A172 (cell line): ENCODE measurements at places on chromosomes 6 and 20. TPM values are rescaled to one million over a fixed set of nuclear protein-coding genes. Genes with fewer than 3 reads are reported as not detected.

DNA sequence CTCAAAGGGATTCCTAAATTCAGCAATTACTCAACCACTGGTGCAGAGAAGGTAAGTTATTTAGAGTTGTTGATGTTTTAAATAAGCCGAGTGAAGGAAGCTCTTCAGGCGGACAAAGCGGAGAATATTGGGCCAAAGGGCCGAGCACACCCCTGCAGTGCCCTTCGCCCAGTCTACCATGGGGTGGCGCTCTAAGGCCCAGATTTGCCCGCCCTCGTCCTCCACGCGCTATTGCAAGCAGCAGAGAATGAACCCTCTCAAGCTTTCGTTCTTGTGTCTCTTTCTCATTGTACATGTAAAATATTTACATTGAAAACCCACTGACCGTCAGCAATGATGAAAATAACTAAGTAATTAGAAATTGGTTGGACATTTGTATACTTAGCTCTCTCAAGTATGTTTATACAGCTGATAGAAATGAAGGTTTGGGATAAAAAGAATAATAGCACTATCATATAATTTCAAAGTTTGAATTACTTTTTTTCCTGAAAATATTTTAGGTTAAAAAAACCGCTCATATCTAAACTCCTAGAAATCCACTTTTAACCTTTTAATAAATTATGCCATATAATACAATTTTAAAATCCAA, 195.0 kb upstream of the CEP162 start:
- DNase-seq: peak; percentile 29

HSPA1L gene
- 1.4 and 3.0 TPM in 2 replicates for total RNA-seq

DNA sequence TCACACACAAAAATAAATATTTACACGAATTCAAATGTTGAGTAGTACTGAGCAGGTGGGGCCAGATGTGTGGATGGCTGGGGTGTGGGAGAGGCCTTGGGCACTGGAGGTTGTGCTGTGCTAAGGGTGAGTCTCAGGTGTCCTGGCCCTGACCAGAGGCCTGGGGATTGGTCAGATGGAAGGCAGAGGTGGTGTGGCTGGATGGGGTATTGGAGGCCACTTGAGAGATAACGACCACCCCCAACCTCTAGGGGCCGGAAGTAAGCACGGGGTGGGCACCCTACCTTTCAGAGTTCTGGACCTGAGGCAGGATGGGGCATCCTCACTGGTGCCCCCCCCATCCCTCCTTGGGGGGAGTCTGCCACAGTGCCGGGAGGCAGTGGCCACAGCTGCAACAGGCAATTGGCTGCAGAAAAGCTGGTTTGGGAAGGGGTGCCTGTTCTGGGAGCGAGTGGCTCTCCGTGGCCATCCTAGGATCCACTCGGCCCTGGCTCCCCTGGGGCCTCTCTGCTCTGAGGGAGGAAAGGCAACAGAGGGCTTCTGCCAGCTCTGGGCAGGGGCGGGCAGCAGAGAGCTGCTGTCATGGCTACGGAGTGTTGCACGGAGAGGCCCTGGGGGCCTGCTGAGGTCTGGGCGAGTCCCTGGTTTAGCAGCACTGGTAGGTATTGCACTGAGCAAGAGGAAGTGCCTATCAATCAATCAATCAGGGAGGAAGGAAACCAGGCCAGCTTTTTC, 87.6 kb downstream of the ASXL1 start:
- no peak for DNase-seq

DNA sequence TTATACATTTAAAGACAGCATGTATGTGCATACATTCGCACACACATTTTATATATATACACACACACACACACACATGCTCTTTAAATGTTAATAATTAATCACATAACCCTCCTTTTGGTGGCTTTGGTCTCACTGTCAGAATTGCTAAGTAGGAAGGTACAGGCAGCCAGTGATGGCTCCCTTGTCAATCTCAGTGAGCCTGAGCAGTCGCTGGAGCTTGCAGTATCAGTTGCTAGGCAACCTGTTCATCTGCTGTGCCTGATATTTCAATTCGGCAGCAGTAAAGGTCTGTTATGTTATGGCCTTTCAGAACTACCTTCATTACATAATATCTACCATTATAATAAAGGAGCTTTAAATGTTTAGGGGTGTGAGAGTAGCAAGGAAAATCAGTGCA, 374.3 kb downstream of the LMBRD1 start:
- no peak for DNase-seq

DNA sequence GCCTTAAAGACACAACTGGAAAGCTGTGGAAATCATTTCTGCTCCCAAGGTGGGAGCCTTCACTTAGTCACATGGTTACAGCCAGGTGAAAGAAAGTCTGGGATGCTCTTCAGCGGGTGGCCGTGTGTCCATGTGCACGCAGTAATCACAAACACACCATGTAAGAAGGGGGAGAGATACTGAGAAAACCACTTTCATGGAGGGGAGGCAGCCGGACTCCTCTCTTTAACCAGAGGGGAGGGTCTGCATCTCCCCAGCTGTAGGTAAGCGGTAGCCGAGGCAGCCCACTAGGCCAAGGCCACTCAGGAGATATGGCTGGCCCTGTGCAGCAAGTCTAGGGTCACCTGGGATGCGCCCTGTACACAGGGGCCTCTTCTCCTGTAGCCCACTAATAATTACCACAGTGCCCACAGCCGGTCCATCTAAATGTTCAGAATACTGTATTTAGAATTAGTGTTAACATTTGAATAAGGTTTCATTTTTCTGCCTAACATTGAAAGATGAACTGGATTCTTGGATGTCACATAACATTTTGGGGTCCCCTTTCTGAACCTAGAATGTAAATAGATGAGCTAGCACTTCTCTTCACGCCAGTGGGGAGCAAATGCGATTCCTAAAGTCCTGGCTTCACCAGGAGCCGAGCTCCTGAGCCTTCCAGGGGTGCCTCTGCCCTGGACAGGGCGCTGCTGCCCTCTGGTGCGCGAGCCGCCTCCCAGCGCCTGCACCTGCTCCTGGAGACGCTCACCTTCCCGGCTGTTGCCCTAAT, 15.9 kb downstream of the GPR31 start:
- peak; percentile 13 for DNase-seq

DNA sequence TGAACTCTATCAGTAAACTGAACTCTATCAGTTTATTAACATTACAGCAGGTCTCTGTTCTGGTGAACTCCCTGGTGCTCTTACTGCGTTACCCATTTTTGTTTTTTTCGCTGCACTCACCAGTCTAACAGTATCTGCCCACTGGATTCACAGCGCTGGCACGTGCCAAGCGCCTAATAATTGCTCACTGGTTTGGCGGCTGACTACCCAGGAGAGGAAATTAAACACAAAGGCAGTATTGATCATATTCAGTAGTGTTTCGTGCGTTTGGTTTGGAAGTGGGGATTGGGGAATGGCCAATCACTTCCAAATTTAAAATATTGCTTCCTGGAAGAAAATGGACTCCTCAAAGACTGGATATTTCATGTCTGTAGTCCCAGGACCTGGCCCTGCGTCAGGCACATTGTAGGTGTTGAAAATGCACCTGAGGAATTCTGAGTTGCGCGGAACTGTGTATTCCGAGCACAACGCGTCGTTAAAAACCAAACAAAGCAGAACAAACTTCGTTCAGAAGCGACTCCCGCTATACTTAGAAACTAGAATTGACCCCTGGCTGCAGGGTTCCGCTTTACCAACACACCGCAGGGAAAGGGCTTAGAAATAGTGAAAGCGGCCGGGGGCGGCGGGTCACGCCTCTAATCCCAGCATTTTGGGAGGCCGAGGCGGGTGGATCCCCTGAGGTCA, 1.1 kb upstream of the RPS12 start:
- peak; percentile 47 for DNase-seq

DNA sequence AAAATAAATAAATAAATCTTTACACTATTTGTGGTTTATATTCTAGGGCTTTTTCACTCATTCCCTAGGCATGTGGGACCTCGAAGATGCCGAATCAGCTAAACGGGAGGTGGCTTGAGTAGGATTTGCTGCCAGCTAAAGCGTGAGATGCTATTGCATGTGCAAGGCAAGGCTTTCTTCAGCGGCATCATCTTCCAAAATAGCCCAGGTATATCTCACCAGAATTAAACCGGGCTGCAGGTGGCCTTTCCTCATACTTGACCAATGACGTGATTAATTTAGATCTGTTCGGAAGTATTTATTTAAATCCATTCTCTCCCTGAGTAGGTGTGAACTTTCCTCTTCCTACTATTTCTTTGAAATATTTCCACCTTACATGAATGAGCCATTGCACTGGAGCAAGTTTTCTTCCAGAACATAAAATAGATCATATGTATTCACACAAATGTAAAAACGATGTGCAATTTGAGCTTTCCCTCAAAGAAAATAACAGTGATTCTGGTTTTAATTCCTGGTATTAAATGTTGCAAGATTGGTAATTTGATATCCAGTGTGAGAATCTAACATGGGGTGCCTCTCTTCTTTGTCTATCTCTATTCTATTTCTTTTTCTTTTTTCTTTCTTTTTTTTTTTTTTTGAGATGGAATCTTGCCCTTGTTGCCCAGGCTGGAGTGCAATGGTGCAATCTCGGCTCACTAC, 24.3 kb upstream of the ZNF217 start:
- no peak for DNase-seq

DNA sequence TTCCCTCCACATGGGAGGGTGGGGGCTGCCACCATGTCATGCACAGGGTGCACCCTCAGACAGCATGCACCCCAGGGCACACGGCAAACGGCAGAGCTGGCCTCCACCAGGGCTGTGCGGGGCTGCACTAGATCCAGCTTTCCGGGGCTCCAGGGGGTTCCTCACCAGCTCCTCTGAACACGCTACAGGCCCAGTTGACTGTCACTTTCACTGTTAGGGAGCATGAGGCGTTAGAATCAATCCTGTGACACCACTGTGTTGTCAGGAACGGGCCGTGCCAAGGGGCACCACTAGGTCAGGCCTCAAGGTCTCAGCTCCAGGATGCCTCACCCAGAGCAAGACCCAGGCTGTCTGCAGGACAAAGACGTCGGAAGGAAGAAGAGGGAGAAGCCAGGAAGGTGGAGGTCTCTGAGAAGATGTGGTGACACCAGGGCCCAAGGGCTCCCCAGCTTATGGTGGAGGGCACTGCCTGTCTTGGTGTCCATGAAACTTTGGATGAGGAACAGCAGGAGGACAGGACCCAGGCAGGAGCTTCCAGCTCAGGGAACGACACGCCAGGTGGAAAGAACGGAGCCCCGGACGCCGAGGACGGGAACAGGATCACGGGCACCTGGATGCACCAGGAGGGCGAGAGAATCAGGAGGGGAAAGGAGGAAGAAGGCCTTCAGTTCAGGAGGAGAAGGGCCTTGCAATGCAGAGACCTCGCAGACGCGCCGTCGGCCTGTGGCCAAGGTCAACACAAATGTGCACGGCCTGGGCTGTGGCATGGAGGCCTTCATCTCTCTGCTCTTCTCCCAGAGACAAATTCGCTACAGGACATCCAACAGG, 49.5 kb downstream of the YTHDF1 start:
- DNase-seq: no peak

DNA sequence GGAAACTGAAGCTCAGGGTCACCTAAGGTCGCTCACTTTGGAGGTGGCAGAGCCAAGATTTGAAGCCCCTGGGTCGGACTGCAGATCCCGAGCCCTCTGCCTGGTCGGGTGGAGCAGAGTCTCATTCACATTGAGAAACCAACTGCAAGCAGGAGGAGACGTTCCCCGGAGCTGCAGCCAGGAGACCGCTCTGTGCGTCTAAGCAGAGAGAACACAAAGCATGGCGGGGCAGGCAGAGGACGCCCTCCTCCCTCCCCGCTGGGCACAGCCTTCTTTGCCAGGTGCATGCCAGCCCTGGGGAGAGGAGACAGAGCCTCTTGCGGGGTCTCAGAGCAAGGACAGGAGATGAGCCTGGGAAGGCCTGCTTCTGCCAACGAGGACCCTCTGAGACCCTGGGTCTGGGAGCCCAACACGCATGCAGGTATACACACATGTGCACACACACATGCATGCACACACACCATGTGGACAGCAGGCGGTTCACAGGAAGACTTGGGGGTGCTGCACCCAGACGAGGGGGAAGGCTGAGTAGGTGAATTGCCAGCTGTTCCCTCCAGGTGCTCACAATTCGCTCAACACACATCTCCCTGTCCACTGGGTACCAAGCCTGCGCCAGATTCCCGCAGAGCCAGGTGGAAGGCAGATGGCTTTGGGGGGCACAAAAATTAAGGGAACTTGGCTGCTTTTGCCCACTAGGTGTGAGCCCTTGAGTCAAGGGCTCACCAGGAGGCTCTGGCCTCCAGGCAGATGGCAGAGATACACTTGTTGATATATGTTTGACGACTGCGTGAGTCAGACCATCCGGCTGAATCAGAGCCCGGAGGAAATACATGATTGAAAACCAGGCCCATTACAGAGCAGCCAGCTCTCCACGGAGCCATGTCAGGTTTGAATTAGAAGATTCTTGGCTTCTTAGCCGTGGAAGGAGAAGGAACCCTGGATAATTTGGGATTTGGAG, 5.5 kb upstream of the NTSR1 start:
- DNase-seq: peak; percentile 97

TFAP2D gene
- total RNA-seq: not detected in 2 replicates

TEAD3 gene
- total RNA-seq: 10.9 and 12.3 TPM in 2 replicates

F13A1 gene
- not detected in 2 replicates for total RNA-seq

DNA sequence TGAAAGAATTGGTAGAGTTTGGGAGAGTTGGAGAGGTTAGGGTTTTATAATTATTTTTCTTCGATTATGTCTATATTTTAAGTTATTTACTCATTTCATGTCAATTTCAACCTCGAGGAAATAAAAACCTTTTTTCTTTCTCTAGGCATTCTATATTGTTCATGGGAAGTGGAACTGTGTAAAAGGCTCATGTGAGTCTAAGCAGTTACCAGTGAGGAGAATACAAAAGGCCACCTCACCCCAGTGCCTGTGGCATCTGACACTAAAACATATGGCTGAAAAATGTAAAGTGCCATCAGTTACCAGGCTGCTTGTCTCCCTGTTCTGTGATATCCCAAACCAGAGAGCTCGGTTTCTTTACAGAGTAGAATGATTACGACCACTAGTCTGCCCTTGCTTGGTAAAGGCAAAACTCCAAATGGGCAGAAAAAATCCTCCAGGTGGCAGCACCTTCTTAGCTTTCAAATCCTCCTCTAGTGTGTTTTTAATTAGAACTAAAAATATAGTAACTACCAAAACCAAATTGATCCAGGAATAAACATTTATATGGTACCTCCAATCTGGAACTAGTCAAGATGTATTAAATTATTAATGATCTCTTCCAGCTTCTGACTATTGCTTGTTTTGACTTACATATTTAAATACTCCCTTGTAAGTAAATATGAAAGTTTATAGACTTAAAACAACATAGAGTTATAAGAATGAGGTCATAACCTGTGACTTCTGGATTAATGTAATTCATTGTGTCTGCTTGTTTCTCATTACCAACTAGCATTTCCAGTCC, 122.6 kb upstream of the MCHR2 start:
- peak; percentile 62 for DNase-seq

DNA sequence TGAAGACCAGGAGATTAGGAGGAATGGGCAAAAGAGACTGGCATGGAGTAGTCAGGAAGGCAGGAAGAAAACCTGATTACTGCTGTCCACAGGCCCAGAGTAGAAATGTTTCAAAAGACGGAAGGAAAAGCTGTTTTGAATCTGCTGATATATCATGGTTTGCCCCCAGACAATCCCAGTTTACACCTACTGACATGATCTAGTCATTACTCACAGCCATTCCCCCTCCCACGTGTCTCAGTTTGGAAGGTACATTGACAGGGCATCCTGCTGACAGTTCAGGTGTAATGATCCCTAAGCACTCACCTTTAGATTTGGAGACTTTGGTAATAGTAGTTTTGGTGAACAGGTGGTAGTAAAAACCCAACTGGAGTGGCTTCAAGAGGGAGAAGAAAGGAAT, 9.8 kb upstream of the TXNDC5 start:
- no peak for DNase-seq

SLC22A16 gene
- total RNA-seq: not detected in 2 replicates

- no peak for DNase-seq
Measured at GRCh38 chr6:169978615-169979161, 227.3 kb downstream of the ERMARD start.
